ENCODE measurements at places on chromosomes 3 and 15.

DNA sequence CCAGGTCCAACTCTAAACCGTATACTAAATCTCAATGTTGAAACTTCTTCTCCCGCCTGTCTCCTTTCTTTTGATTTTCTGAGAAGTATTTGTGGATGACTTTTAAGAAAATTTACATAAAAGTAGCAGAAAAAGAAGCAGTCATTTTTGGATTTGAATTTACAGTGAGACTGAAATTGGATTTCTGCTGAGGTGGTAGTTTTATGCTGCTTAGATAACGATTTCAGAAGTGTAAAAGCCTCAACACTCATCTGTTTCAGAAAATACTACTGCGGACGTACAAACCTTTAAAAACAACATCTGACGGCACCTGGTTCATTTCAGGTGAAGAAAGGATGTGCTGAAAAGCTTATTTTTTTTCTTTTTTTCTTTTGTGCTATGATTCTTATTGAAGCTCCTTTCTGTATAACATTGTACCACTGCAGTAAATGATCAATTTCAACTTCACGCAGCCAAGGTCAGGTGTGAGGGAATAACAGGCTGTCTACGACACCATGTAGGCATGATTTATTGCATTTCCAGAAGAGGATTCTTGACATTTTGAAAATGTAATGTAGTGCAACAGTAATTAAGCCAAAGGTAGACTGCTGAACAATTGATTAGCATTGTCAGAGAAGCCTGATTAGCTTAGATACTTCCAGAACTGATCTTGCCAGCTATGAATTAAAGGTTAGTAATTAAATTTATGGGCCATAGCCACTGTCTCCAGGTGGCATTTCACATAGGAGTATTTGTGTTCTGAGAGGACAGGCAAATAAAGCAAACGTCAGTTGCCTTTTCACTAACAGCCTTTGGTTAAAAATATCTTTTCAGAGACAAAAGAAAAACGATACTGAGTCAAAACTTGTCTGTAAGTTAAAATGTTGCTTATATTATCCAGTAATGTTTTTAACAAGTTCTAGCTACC, 134.6 kb upstream of the KBTBD8 start:
- DNase-seq, result no peak

DNA sequence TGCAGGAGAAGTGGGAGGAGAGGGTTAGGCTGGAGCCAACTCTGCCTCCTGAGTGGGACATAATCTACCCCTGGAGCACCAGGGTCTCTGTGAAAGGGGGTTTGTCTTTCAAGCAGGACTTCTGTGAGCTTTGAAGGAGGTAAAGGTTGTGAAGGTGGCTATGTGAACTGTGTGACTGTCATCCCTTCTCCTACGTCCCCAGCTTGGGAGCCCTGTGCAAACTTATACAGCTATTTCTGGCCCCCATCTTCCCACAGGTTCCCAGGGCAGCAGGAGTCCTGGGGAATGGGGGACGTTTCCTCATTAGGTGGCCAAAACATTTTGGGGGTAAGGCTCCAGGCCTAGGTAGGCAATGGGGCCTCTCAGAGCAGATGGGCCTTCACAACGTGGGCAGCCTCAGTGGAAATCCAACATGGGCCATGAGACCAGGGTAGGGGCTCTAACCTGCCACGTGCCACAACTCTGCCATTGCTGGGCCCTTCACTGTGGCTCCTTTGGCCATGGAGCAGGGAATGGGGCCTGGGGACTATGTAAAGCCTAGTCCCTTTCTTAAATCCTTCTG, 3.5 kb downstream of the VIPR1 start:
- DNase-seq, result no peak

- DNase-seq, result no peak
Observed at GRCh38 chr3:22016197-22016596, 265.2 kb upstream of the ZNF385D start.

GRCh38 chr3:87175732-87176131, 51.4 kb upstream of the CHMP2B start:
- DNase-seq, result no peak

GRCh38 chr3:27606537-27606936, 115.6 kb downstream of the EOMES start:
- no peak for DNase-seq

GRCh38 chr3:114127517-114127916, 51.3 kb downstream of the DRD3 start:
- no peak for DNase-seq

DNA sequence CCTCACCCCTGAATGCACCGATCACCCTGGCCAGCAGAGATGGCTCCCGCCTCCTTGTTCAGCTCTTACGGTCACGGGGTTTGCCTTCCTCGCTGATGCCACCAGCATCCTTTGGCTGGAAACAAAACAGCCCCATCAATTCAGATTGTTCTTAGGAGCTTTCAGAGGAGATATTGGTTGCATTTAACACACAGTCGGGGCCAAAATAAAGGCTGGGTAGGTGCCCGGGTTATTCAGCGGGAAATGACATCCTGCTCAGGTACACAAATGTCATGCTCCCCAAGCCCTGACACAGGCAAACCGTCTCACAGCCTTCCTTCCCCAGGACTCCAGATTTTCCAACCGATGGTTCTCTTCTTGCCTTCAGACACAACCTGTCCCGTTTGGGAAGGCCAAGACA, 62.4 kb upstream of the MEF2A start:
- DNase-seq, result no peak

GRCh38 chr3:166052440-166052839, 215.2 kb upstream of the BCHE start:
- DNase-seq, result no peak

GRCh38 chr15:77436822-77437221, 16.1 kb downstream of the HMG20A start:
- DNase-seq, result no peak

Data from NCI-H2029 (cell line).